ENCODE measurements at places on chromosomes 5 and 9.
A peak's percentile ranks its signal among the peaks of the same experiment; 100 is the strongest.

DNA sequence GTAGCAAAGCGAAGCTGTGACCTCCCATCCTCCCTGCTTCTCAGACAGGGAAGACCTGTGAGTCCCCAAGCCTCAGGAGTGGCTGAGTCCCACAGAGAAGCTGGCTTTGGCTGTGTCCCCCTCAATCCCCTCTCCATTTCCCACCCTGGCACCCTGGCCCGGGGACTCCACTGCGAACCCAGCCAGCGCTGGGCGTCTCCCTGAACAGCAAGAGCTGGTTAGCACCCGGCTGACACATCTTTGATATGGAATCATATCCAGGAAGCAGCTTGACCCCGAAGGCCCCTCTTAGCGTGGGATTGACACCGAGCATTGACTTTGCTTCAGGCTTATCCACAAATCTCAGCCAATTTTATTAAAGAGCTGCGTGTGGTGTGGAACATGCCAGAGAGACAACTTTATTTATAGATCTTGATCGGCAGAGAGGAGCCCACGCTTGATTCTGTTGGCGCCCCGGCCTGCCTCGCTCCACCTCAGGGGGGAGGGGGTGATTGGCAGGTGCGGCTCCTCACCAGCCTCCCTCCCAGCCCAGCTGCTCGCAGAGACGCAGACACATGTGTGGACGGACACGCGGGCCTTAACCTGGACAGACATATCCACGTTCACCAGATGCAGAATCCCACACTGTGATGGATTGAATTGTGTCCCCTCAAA, 120.7 kb upstream of the MVB12B start:
- no peak for DNase-seq

GRCh38 chr5:150163547-150164059, 3.0 kb upstream of the CDX1 start:
- no peak for DNase-seq

- DNase-seq, result no peak
These were observed 568.6 kb upstream of the DAP start for GRCh38 chr5:11329679-11330078.

DNA sequence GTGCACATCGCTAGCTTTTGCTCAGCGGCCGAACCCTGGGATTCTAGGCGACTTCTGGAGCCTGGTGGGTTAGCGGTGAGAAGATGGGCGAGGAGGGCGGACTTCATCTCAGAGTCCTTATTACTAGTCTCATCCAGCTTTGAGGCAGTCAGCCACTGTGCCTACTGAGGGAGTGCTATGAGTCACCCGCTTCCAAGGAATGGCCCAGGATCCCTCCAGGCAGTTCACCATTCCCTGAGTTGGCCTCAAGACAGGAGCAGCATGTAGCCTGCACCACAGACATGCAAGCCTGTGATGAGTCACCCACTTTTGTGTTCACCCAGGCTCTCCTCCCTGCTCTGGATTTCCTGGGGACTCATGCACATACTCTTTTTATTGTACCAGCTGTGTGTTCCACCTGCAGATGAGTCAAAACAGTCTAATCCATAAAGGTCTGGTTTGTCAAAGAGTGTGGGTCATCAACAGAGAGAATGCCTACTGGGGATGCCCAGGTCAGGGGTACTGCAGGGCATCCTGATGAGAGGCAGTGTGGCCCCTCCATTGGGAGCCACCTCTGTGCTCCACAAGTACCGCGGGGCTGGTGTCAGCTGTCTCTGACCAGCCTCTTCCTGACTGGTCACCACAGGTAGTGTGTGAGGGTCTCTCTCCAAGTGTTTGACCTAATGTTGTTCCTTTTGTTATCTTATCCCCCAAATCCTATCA, 20.2 kb downstream of the SLC22A5 start:
- no peak for DNase-seq

GRCh38 chr5:147490989-147491388, 18.9 kb downstream of the DPYSL3 start:
- DNase-seq, result no peak

DNA sequence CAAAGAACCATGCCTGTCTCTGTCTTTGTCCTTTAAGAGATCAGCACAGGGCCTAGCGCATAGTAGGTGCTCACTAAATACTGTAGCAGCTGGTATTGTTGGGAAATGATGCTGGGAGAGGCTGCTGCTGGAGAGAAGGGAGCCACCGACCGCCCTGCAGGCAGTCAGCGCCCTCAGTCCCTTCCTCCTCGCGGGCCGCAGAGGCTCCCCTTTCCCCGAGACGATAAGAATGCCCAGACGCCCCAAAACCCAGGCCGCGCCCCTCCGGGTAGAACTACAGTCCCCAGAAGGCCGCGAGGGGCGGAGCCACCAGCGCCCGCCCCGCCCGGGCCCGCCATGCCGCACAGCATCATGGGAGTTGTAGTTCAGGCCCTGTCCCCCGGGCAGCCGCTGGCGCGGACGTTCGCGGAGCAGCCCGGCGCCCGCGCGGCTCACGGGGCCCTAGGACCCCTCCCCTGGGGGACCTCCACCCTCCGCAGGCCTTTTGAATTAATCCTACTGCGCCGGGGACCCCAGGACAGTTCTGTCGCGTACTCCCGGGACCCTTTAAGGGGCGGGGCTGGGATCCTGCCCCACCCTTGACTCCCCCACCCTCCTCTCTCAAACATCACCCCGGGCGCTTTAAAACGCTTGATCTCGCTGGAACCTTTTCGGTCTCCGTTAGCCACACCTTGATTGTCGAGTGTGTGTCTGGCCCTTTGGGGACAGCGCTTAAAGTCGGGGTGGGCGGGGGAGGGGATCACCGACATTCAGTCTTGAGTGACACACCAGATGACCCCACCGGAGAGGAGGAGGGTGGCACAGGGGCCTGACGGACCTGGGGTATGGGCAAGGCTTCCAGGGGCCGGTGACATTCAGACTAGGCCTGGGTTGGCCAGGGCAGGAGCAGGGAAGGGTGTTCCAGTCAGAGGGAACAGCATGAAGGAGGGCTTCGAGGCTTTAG, 24.8 kb upstream of the IER5L start:
- peak; percentile 96 for DNase-seq

- no peak for DNase-seq
These were observed 13.8 kb downstream of the RABEPK start for GRCh38 chr9:125214186-125214585.

DNA sequence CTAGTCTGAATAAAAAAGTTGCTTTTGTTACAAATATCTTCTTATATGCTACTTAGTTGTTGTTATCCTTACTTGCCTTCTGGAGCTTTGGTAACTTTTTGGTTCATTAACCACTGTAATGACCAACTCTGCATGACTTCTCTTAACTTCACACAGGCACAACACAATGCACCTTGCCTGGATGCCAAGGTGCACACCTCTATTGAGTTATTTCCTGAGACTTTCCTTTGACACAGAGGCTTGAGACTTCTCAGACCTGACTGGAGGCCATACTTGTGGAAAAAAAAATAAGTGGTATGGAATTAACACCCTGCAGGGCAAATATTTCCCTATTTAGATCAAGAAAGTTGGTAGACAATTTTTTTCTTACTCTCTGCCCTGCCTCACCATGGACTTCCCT, 1925.6 kb downstream of the EFNA5 start:
- no peak for DNase-seq

DNA sequence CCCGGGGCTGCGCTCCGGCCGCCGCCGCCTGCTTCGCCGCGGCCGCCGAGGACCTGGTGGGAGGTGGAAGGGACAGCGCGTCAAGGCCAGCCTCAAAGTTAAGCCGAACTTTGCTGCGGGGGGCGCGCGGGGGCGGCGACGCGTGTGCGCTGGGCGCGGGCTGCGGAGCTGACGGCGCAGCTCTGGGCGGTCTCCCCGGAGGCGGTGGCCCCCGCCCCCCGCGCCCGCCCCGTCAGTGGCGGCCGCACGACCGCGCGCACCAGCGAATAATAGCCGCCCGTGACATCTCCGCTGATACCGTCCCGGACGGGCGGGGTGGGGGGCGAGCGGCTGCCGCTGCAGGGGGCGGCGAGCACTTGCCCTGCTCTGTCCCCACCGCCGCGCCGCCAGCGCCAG, 579 bp upstream of the FAM78A start:
- no peak for DNase-seq

- no peak for DNase-seq
These were observed 15.3 kb upstream of the AHRR start for GRCh38 chr5:306011-306805.

GRCh38 chr5:177473443-177474001, at the start of gene DBN1:
DBN1 (minus strand) TSS chr5:177473634; CDS start chr5:177473521, 113 bp downstream.
- no peak for DNase-seq

DNA sequence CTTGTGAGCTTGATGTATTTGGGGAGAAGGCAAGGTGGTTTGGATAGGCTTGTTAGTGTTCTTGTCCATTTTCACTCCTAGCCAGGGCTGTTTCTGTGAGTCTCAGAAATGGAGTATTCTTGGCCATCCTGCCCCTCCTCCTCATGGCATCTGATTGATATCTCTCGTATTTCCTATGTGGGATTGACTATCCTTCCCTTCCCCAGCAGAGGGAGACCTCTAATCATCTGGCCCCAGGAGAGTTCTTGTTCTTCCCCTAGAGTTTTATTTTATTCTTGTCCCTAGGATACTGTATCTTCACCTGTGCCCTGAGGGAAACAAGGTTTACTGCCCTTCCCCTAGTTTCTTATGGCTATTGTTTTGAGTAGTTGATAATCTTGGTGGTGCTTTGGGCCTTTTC, 114.4 kb downstream of the VPS13A start:
- DNase-seq, result no peak

GRCh38 chr9:137244486-137245449, 3.7 kb downstream of the TUBB4B start:
- DNase-seq, result no peak

DNA sequence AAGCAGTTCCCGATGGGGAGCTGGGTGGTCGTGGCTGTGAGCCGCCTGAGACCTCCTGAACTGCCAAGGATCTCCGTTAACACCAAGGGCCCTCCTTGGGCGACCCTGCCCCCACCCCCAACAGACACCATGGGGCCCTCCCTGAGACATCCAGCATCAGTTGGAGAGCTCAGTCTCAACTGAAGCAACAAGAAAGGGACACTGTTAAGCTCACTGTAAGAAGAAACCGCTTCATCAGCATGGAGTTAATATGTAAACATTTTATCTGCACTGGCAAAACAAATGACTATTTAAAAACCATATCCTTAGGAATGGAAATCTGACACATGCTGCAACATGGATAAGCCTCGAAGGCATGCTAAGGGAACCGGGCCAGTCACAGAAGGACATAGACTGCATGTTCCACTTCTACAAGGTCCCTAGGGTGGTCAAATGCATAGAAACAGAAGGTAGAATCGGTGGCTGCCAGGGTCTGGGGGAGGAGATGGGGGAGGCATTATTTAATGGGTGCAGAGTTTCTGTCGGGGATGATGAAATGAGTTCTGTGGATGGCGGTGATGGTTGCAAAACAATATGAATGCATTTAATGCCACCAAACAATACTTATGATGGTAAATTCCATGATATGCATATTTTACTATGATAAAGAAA, 47.4 kb downstream of the ROR2 start:
- DNase-seq, result no peak

- no peak for DNase-seq
These were observed 142.6 kb downstream of the INSYN2B start for GRCh38 chr5:169837686-169838085.

DNA sequence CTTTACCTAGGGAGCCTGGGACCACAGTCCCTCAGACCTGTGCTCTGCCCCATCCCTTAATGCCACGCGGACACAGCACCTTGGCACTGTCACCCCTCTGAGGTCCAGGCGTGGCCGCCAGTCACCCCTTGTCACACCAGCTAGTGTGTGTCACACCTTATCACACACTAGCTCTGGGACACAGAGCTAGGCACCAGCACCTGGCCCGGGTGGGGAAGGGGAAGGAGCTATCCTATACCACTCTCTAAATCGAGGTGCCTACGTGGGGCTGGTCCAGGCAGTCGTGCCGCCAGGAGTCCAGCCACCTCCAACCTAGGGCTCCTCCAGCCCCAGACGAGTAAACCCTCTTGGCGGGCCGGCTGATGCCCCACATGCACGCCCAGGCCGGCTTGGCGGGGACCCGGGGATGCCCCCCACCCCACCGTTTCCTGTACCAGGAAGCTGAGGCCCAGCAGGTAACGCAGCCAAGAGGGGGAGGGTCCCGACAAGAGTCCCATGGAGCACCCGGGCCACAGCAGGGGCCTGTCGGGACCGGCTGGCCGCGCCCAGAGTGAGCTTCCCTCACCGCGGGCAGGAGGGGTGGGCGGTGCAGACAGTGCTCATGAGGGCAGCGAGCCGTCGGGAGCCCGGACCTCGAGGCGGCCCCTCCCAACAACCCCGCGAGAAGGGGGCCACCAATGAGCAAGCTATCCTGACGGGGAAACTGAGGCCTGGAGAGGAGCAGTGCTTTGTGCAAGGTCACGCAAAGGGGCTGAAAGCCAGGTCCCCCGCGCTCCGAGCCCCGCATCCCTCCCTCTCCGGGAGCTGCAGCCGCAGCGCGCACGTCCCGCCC, 550 bp downstream of the CORO2A start:
- no peak for DNase-seq

- no peak for DNase-seq
These were observed 7.7 kb downstream of the LHFPL2 start for GRCh38 chr5:78640662-78641474.

DNA sequence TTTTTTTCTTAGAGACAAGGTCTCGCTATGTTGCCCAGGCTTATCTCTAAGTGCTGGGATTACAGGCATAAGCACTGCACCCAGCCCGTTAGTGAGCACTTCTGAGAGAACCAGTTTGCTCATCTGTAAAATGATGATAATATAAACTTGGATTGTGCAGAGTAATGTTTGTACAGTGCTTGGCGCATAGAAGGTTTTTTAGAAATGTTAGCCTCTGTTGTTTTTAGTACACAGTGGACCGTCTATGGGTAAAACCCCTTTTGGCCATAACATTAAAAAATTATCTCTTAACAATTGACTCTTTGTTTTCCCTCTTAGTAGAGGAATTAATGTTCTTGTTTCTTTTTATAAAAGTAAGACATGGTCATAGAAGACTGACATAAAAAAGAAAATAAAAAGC, 202.1 kb downstream of the PCSK5 start:
- no peak for DNase-seq

GRCh38 chr5:81226949-81227348, 6.2 kb upstream of the CKMT2 start:
- DNase-seq, result no peak

GRCh38 chr5:142280066-142281007, 44.5 kb downstream of the SPRY4 start:
- no peak for DNase-seq

- DNase-seq, result no peak
These were observed 36.4 kb downstream of the SNX30 start for GRCh38 chr9:112786829-112787520.

GRCh38 chr5:145826895-145827674, 8.1 kb downstream of the PRELID2 start:
- no peak for DNase-seq

DNA sequence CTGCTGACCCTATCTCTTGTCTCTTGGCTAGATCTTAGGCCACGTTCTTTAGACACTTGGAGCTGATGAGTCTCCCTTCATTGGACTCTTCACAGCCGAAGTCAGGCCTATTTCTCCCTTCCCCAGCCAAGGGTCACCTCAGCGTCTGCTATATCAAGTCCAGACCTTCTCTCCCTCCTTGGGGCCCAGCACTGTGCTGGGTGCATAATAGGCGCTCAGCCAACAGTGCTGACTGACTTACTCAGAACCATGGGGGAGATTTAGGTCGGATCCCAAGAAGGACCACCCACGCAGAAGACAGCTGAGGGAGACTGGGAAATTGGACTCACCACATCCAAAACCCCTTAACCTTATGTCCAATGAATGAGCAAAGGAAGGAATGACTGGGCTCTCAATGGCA, 5.6 kb upstream of the AMBP start:
- DNase-seq, result no peak

- no peak for DNase-seq
These were observed 20.3 kb upstream of the SH3RF2 start for GRCh38 chr5:145915970-145916638.

GRCh38 chr5:140140435-140140834, 14.7 kb downstream of the IGIP start:
- DNase-seq, result no peak
